Glomerular endothelial cell (primary cell): ENCODE measurements at places on chromosomes 2 and 18.
A peak's percentile ranks its signal among the peaks of the same experiment; 100 is the strongest.

GRCh38 chr18:5726011-5726410, 169.3 kb downstream of the TMEM200C start:
- DNase-seq: no peak

- DNase-seq: no peak
These were observed 74.7 kb upstream of the IGFBP5 start for GRCh38 chr2:216770050-216770449.

DNA sequence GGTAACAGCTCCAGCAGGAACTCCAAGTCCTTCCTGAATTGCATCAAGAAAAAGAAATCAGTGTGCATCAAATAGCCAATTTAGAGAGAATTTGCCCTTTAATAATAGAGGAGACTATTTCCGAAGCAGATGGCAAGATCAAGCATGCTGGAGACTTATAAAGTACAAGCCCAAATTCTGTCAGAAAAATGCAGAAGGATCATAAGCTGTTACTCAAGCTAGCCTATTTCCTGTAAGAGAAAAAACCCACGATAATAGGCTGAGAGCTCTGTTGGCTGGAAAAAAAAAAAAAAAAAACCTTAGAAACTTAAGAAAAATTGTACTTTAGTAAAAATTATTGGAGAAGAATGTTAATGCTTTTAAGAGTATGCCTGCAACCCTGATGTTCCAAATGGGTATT, 24.4 kb upstream of the ITM2C start:
- no peak for DNase-seq

DNA sequence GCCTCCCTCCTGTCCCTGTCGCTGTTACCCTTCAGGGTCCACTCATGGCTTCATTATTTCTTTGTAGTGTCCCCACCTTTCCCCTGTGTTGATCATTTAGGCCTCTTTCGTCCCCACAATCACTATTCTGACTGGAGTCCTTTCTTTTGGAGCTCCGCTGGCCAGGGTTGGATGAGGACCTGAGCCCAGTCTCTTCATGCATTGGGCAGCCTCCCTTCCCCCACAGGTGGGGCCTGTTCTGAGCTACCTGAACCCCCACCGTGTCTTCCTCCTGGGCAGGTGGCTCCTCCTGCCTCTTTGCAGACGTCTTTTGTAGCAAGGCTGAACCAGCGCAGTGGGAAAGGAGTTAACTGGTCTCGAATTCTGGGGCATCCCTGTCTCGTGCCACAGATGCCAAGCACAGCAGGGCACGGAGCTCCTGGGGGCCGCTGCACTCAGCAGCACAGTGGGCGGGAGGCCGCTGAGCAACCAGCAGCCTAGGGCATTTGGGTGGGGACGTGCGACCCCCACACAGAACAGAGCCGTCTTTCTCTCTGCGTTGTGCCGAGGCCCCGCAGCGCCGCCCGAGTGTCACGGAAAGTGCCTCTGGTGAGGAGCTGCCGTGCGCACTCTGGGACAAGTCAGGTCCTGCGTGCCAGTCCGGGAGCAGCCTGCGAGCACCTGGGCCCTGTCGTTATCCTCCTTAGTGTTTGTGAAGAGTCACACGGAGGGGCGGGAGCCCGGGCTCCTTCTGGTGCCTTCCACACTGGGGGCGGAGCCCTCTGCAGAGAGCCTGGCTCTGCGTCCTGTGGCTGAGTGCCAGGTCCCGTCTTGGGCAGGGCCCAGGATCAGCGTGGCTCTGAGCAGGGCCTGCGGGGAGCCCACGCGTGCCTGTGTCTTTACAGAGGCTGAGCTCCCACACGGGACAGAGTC, 130.1 kb downstream of the NFATC1 start:
- no peak for DNase-seq

DNA sequence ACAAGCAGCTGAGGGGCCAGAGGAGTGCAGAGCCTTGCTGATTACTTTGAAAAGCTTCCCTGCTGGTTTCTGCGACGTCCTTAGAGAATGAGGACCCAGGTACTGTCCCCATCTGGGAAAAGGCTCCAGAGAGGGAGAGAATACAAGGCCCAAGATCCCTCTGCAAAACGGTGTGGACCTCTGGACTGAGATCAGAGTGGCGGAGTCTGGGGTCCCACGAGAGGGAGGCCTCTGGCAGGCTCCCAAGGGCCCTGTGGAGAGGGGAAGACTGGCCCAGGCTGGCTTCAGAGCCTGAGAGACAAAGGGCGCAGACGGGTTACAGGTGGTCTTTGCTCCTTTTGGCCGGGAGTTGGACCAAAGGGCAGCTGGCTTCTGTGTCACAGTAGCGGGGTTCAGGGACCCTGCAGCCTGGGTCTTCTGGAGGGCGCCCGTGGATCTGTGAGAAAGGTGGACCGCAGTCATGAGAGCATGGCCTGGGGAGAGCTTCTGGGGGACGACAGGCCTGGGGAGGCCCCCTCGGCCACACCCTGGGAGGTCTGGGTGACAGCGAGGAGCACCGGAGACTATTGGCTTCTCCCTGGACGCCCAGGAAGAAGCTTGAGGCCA, 805 bp downstream of the SNORC start:
- no peak for DNase-seq

- no peak for DNase-seq
These were observed 12.4 kb downstream of the SLC8A1 start for GRCh38 chr2:40439473-40439872.

- DNase-seq: no peak
These were observed 1.2 kb downstream of the STON1 start for GRCh38 chr2:48531141-48531648.

GRCh38 chr2:159232456-159233170, 53.9 kb downstream of the WDSUB1 start:
- no peak for DNase-seq

GRCh38 chr2:44367591-44367990, 5.8 kb downstream of the CAMKMT start:
- no peak for DNase-seq

DNA sequence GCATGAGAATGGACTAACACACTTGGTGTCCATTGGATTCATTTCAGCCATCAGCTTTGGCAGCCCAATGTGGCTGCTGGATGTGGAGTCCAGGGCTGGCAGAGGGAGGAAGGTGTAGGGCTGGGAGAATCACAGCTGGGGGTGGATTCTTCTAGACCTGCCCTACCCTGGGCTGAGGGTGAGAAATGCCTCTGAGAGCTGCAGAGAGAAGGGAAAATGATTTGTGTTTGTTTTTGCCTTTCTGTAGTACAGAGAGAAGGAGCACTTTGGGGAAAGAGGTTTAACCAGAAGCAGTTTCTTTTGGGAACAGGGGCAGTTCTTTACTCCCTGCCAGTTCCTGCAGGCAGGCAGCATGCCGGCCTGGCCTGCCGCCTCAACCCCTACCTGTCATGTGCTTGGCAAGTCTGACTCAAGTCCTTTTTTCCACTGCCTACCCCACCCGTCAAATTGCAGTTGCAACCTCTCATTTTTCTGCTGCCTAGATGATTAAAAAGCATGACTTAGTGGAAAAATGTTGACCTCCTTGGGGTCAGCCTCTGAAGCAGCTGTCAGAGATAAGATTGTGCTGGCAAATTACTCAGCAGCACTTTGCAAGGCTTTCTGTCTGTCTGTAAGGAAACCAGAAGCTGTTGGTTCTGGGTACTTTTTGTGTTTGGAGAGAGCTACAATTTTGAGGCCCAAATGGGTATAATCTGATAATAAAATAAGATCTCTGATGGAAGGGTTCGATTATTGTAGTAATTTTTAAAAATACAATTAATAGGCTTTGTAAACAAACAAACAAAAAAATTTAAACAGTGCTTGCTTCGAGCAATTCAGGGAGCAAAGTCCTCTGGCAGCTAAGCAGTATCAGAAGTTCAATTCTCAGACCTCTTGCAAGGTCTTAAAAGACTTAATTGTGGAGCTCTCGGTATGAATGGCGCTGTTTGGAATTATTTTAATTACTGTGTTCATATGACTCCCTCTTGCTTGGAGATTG, 21.7 kb downstream of the LBH start:
- DNase-seq: peak; percentile 55

DNA sequence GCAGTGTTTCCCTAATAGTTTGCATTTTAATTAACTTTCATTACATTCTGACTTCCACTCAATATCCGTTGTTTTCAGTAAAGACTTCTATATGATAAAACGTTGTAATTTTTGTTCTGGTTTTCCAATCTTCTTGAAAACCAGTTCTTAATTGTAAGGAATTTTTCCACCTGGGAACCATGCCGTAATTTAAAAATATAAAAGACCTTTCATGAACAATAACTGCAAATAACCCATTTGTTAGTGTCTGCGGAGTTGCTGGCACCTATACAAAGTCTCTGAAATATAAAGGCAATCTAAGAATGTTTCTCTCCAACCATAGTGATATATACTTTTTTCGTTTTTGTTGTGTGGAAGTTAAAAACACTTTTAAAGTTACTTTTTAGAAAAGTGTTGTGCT, 7.7 kb upstream of the SATB2 start:
- no peak for DNase-seq

DNA sequence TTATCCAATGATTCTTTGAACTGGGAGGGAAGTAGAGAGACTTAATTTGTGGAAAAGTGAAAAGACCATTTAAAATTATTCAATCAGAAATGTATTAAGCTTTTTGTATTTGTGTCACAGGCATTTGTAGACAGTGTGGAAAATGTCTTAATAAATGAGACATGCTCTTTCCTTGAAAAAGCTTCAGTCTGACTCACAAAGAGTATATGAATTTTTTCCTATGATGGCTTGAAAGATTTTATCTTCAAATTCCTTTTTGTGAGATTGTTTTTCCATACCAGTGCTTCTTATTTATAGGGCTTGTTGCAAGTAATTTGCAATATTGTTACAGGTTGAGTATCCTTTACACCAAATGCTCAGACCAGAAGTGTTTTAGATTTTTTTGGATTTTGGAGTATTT, 39.5 kb downstream of the STON1 start:
- DNase-seq: no peak

DNA sequence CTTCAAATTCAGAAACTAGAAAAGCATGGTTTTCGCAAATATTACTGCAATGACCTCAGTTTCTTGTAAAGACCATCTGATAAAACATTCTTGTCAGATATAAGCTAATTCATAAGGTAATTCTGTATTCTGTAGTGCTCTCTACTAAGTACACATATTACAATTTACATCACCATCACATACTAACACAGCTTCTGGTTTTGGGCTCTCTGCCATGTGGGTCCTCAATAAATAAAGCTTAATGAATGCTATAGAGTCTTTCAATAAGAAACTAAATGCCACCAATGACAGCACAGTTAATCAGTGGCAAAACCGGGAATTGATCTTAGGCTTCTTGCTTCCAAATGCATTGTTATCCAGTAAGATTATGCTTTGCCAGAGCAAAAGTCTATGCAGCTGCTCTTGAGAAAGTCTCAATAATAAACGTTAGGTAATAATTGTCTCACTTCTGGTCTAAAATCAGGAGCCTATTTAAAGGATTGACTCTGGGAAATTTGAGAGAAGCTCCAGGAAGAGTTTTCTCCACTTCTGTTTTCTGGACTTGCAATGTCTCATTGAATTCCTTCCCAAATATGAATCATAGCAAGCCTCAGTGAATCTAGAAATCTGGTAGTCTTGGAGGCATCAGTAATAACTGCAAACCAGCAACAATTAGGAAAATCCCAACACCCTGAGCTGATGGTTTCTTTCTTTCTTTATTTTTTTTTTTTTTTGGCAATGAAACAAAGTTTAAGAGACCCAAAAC, 67.9 kb upstream of the RAPGEF4 start:
- DNase-seq: no peak

DNA sequence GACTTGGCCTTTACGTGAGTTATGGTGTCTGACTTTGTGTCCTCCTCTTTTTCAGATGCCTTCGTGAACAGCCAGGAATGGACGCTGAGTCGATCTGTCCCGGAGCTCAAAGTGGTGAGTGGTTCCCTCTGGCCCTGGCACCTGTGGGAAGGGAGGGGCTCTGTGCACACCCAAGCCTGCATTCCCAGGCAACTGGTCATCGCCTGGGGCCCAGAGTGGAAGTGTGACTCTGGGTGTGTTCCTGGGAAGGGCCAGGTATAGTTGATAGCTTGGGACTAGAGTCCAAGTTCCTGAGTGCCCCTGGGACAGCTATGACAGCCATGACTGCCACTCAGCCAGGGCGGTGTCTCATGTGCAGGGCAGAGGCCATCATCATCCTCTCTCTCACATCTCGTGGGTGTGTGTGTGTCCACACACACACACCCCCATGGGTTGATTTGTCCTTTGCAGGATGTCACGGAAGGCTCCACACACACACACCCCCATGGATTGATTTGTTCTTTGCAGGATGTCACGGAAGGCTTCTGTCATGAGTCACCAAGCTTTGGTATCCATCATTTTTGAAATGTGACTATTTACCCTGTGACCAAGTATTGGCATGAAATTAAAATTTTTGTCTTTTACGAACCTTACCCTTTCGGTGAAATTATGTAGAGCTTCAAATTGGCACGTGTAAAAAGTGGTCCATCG, 215.4 kb downstream of the AGAP1 start:
- no peak for DNase-seq

DNA sequence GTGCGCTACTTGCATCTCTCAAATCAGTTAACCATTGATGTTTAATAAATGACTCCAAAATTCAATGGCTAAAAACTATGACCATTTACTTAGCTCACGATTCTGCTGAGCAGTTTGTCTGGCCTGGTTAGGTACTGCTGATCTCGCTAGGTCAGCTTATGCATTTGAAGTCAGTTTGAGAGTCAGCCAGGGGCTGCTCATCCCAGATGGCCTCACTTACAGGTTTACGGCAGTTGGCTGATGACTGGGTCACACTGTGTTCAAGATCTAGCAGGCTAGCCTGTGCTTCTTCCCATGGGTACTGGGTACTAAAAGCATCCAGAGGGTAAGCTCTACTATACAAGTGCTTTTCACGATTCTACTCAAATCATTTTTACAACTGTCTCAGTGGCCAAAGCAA, 122.1 kb downstream of the DLGAP1 start:
- no peak for DNase-seq

- no peak for DNase-seq
These were observed 208.1 kb downstream of the KLHL29 start for GRCh38 chr2:23592898-23593751.

GRCh38 chr2:203619267-203619878, 84.3 kb upstream of the RAPH1 start:
- no peak for DNase-seq

DNA sequence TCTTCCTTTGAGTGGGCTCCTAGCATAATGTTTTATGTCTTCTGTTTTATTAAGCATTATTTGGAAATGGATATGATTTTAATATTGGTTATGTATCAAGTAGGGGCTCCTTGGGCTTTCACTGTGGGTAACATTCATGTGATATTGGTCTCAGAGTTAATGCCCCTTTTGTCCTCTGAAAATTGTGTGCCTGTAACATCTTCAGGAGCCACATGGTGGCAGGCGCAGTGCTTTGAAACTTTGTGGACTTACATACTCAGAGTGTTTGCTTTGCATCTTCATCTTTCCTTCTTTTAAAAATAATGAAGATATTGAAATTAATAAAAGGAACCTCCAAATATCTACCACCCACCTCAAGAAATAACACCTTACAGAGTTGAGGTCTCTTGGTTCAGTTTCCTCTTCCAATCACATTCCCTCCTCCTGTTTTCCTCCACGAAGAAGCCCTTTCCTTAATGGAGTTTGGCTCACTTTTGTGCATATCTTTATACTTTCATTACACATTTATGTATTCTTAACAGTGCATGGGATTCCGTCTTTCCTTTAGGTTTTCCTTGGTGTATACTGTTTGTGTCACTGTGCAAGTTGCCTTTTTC, 73.5 kb downstream of the LIMS1 start:
- no peak for DNase-seq

GRCh38 chr2:28656937-28657615, 94.6 kb upstream of the PPP1CB start:
- no peak for DNase-seq
